ENCODE measurements at places on chromosomes 5 and 9.
A peak's percentile ranks its signal among the peaks of the same experiment; 100 is the strongest.

GRCh38 chr5:33711094-33711679, 180.6 kb downstream of the ADAMTS12 start:
- DNase-seq = no peak

DNA sequence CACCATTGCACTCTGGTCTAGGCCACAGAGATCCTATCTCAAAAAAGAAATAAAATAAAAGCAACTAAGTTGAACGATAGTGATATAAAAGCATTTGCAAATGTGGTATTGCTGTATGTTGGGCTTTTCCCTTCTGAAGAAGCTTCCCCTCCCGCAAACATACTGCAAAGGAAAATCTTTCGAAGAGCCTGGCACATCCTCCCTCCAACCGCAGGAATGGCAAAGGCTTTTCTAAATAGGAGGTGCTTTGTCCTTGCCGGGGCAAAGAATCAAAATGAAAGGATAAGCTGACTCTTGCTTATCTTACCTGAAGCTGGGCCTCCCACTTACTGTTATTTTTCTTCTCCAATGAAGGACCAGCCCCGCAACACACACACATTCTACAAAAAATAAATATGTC, 45.8 kb downstream of the SERINC5 start:
- DNase-seq = no peak

DNA sequence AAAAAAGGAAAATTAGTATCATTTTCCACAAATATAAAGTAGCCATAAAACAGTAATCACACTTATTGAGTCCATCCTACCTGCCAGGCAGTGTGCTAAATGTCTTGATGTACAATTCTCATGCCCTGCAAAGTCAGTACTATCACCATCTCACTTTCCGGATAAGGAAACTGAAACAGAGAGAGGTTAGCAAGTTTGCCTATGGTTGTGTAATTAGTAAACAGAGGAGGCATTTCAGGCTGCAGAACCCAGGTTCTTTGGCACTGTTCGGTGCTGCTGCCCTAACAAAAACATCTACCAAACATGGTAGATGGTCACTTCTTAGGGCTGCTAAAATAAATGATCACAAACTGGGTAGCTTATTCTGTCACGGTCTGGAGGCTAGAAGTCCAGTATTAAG, 22.6 kb downstream of the PLAC8L1 start:
- no peak for DNase-seq

GRCh38 chr9:130301483-130302286, 36.1 kb downstream of the HMCN2 start:
- DNase-seq = peak; percentile 81

DNA sequence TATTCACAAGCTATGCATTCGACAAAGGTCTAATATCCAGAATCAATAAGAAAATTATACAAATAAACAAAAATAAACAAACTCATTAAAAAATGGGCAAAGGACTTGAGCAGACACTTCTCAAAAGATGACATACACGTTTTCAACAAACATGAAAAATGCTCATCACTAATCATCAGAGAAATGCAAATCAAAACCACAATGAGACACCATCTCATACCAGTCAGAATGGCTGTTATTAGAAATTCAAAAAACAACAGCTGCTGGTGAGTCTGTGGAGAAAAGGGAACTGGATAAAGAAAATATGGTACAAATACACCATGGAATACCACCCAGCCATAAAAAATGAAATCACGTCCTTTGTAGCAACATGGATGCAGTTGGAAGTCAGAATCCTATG, 45.1 kb upstream of the PUM3 start:
- DNase-seq = no peak

DNA sequence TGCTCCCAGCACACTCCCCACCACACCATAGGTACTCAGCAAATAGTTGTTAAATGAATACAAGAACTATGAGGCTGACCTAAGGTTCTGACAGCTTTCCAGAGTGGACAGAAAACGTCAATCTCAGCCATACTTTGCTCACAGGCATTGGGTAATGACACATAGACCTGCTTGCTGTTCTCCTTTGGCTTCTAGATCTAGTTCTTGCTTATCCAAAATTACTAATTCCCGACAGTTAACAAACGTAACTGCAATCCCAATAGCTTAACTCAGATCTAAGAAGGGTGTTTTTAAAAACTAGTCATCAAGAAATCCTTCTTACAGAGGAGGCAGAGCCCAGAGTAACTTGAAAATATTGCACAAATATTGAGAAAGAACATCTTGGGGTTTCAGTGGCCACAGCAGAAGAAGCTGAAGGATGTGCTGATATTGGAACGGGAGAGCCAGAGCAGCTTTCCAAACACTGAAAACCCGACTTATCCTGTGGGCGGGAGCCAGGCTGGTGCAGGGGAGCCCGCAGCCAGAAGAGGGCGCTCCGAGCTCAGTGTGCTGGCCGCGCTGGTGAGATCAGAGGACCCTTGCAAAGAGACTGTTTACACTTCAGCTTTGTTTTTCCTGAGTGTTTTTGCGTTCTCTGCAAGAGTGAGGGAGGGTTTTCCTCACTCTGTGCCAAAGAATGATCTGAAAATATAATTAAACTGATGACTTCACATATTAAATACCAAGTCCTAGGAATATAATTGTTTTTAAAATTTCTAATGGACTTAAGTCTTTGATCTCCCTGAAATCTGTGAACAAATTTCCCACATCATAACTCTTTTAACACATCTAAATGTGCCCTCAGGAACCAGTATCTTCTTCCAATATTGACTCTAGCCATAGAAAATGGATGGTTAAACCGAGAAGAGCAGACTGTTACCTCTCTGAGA, 30.3 kb downstream of the FGF1 start:
- DNase-seq = peak; percentile 93

DNA sequence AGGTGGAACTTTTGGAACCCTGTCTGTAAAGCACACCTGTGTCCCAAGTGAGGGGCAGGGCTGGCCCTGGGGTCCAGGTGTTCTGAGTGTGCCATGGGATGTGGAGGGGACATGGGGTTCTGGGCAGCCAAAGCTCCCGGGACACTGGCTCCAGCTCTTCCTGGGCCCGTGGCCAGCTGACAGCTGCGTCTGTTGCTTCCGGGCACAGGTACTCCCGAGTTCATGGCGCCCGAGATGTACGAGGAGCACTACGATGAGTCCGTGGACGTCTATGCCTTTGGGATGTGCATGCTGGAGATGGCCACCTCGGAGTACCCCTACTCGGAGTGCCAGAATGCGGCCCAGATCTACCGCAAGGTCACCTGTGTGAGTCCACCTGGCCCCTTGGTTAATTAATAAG, 50.7 kb downstream of the WNK2 start:
- DNase-seq = no peak

- no peak for DNase-seq
Measured at GRCh38 chr5:95823738-95824609, 1.4 kb upstream of the GLRX start.

DNA sequence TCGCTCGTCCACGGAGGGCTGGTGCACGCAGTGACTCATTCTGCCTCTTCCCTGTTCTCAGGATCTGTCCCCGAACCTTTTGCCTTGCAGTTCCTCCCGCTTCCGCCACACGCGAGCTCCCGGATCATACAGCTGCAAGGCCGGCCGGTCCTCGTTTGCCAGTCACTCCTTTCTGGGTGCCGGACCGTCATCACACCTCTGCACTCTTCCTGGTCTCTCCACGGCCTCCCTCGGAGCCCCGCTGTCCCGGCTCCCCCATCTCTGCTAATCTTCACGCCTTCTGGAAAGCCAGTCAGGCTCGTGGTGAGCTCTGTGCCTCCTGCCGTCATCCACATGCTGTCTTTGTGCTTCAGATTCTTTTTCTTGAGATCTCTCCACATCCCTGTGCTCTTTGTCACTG, 91.8 kb downstream of the STX17 start:
- DNase-seq = no peak

GRCh38 chr9:104775574-104775936, 11.6 kb downstream of the NIPSNAP3B start:
- DNase-seq = no peak

DNA sequence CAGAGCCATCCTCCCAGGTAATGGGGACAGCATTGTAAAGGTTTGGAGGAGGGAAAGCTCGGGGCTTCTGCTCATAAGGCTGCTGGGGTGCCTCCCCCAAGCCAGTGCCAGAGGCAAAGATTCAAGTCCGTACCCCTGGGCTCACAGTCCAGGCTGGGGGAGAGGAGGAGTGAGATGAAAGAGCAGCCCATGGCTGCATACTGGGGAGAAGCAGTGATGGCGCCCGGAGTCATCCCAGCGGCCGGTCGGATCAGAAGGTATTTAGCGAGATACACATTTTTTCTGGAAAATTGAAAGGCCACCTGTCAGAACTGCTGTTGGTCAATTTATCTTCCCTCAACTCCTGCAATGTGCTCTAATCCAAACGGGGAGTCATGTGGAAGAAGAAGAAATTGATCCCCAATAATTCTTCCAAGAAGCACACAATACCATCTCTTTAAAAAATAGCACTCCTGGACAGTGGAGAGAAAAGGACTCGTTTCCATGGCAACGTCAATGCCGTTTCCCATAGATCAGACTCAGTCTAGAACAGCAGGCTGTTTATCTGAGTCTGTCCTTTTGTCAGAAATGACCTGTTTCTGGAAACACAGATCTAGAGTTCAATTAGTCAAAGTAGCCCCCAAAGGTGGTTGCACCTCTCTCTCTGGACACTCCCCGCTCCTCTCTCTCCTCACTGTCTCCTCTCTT, 65.9 kb downstream of the NSG2 start:
- DNase-seq = no peak

DNA sequence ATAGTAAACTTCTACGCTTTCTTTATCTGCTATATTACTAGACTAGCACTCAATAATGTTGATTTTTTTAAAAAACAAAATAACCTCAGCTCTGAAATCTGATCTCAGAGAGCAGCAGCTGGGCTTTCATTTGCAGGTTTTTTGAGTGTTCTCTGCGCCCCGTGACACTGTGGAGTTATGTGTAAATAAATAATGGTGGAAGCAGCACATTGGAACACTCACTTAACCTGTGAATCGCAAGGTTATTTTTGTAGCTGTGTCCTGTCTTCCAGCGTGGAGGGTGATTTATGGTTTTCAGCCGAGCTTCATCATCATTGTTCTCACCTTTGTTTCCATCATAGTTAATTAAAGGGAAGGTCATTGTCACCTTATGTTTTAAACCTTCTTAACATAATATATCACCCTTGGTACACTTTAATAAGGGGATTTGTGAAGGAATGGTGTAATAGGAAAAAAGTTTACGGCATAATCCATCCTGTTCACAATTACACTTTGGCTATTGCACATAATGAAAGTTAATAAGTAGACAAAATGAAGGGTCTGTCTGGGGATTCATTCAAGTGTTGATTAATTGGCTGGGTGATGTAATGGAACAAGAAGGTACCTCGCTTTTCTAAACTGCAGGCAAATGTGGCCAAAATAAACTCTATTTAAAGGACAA, 493.3 kb upstream of the ADAMTS16 start:
- no peak for DNase-seq

All from left forelimb (tissue), 1 donor.